ENCODE measurements at places on chromosomes 16 and 17. TPM values are rescaled to one million over a fixed set of nuclear protein-coding genes. Genes with fewer than 3 reads are reported as not detected.

GRCh38 chr17:69154267-69154666 is 12.6 kb upstream of the ABCA6 start:
- no peak for DNase-seq

DNA sequence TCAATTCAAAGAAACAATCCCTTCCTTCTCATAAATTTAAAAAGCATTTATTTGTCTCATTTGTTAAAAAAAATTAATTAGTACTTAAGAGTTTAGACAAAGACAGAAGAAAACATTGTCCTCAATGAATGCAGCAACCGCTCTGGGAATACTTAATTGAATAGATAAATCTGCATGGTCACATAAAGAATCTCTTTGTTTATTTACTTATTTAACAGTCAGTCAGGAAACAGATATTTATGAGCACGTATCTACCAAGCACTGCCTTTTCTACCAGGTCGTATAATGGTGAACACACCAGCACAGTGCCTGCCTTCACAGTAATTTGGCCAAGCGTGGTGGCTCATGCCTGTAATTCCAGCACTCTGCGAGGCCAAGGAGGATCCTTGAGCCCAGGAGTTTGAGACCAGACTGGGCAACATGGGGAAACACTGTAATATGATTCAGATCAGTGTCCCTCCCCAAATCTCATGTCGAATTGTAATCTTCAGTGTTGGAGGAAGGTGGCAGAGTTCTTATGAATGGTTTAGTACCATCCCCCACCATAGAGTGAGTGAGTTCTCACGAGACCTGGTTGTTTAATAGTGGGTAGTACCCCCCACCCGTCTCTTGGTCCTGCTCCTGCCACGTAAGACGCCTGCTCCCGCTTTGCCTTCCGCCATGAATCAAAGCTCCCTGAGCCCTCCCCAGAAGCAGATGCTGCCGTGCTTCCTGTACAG is 8.1 kb downstream of the WIPI1 start:
- no peak for DNase-seq

DNA sequence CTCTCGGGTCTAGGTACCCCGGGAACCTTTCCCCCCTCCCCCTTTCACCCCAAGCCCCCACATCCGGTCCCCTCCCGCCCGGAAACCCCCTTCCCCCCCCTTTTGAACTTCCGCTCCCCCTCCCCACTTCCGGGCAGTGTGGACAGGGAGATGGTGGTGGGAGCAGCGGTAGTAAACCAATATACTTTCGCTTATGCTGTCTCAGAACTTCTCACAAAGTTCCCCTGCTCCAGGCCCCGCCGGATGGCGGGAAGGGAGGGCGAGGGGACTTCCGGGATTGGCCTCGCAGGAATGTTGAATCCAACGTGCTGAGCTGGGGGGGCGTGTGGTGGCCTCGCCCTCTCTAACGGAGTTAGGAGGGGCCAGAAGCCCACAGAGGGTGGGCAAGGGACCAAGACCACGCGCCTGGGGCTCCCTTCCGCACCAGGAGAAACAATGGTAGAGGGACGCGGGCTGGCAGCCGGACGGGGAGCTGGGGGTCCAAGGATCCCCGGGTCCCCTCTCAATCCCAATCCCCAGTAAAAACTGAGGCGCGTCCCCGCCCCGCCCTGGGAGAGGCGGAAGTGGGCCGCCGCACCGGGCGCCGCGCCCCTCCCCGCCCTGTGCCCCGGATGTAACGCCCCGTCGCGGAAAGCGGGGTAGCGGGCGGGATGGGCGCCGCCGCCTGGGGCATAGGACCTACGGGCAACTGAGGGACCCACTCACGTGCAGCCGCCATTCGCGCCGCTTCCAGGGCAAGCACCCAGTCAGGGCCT is 742 bp downstream of the PFN1 start:
- peak; percentile 35 for DNase-seq

The RILP gene
- 18.2 TPM for total RNA-seq

The COX6A2 gene
- total RNA-seq: not detected
